Liver (tissue), 10 donors: ENCODE measurements at places on chromosomes 6 and 20. TPM values are rescaled to one million over a fixed set of nuclear protein-coding genes. Genes with fewer than 3 reads are reported as not detected.
A peak's percentile ranks its signal among the peaks of the same experiment; 100 is the strongest.

DNA sequence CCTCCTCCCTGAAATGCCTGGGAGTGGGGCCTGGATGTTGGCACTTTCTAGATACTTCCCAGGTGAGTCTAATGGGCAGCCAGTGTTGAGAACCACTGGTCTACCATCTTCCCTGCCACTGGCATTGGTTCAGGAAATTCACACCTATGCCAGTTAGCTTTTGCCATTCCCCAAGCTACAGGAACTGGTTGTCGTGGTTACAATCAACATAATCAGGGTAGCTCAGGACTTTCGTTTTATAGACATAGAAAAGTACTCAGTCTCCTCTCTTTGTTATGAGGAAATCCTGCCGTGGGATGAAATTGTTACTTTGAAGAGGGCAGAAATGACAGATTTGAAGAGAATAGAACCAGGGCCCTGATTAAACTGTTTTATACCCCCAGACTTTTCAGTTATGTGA is 127.9 kb upstream of the FOXO3 start:
- no peaks in the 10 kb centered on the region for H3K27me3 ChIP-seq
- no peaks in the 10 kb centered on the region for H3K4me1 ChIP-seq
- DNase-seq = no peak
- no peak overlapping the region for H3K27ac ChIP-seq
- H3K36me3 ChIP-seq = no peaks in the 10 kb centered on the region

- no peaks in the 10 kb centered on the region for H3K27me3 ChIP-seq
- no peak for DNase-seq
- no peaks in the 10 kb centered on the region for H3K4me1 ChIP-seq
- H3K4me3 ChIP-seq = no peak overlapping the region
- no peaks in the 10 kb centered on the region for H3K36me3 ChIP-seq
- no peak overlapping the region for H3K27ac ChIP-seq
Measured at GRCh38 chr20:23112595-23112994, 26.5 kb upstream of the CD93 start.

- no peak overlapping the region for H3K27ac ChIP-seq
- peaks cover 4% of the 10 kb centered on the region for H3K27me3 ChIP-seq
- H3K4me1 ChIP-seq = no peaks in the 10 kb centered on the region
- H3K4me3 ChIP-seq = no peak overlapping the region
Measured at GRCh38 chr20:57198132-57199072, 68.0 kb downstream of the BMP7 start.

GRCh38 chr20:34475979-34476736 is 40.1 kb upstream of the DYNLRB1 start:
- peaks cover 8% of the 10 kb centered on the region for H3K4me1 ChIP-seq
- H3K36me3 ChIP-seq = peaks cover 28% of the 10 kb centered on the region
- peak; percentile 67 for DNase-seq
- H3K4me3 ChIP-seq = no peak overlapping the region
- no peaks in the 10 kb centered on the region for H3K27me3 ChIP-seq

DNA sequence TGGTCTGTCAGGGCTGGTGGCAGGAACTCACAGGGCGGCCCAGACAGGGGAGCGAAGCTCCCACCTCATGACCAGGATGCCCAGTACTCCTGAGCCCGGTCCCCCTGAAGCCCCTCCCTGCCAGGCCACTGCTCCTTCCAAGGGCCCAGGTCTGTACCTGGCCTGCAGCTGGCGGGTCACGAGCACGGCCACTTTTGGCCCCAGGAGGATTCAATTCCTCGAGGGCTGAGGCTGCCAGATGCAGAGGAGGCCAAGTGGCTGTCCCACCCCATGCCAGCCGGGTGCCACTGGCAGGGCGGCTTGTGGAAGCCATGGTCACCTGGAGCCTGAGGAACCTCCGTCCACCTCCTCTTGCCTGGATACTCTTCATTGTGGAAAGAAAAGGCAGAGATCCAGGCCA is 17.4 kb downstream of the PMEPA1 start:
- no peaks in the 10 kb centered on the region for H3K4me1 ChIP-seq
- no peak overlapping the region for H3K4me3 ChIP-seq
- H3K27ac ChIP-seq = no peak overlapping the region
- no peaks in the 10 kb centered on the region for H3K27me3 ChIP-seq
- H3K36me3 ChIP-seq = no peaks in the 10 kb centered on the region

DNA sequence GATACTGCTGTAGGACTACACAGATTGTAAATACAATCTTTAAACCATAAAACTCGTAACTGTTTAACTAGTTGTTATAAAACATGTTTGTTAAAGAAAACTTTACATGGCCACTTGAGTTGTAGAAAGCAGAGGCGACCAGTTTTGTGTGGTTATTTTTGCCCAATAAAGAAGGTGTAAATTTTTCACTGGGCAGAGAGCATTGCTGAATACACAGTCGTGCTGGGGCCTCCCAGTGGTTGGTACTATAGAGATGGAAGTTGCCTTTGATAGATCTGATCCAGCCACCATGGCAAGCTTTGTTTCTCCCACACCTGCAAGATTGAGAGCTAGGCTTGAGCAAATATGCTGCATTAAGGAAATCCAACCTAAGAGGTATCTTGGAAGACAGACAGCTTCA is 34.0 kb upstream of the YWHAB start:
- H3K27me3 ChIP-seq = no peaks in the 10 kb centered on the region
- H3K4me1 ChIP-seq = no peaks in the 10 kb centered on the region
- no peaks in the 10 kb centered on the region for H3K36me3 ChIP-seq
- no peak overlapping the region for H3K4me3 ChIP-seq
- DNase-seq = no peak

ABCC10 gene
- 10.6 TPM for total RNA-seq
